Stimulated activated CD4-positive, alpha-beta T cell treated with anti-CD3 and anti-CD28 coated beads, Interleukin-15, amount 100 ng/mL, for 1 hour (primary cell): ENCODE measurements at places on chromosomes 12 and 14.

DNA sequence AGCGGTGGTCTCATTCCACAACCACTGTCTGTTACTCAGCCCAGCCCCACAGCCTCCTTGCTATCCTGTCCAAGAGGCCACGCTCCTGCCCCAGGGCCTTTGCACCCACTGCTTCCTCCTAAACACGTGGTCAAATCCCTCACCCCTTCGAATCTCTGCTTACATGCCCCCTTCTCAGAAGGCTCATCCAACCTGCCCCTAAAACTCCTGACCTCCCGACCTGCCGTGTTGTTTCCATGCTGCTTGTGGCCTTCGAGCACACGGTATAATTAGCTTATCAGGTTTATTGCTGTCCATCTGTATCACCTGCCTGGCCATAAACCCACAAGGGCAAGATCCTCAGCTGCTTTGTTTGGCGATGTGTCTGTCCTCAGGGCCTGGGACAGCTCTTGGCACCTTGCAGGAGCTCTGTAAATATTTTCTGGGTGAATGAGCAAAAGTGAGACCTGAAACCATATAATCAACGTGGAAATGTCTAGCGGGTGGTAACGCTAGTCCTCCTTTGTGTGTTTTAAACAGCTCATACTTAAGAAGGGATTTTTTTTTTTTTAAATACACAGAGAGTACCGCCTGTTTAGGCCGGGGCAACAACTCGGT lies 36.0 kb downstream of the SCARB1 start:
- DNase-seq = no peak

DNA sequence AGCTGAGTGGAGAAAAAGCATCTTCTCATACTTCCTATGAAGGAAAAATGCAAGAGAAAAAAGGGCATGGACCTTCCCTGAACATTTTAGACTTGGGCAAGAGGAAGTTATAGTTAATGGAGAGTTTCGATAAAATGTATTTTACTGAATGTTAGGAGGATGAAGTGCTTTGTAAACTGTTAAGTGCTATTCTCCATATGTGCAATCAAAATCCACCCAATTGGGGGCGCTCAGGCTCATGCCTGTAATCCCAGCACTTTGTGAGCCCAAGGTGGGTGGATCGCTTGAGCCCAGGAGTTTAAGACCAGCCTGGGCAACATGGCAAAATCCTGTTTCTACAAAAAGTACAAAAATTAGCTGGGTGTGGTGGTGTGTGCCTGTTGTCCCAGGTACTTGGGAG lies 1.9 kb upstream of the CNPY2 start:
- DNase-seq = no peak

DNA sequence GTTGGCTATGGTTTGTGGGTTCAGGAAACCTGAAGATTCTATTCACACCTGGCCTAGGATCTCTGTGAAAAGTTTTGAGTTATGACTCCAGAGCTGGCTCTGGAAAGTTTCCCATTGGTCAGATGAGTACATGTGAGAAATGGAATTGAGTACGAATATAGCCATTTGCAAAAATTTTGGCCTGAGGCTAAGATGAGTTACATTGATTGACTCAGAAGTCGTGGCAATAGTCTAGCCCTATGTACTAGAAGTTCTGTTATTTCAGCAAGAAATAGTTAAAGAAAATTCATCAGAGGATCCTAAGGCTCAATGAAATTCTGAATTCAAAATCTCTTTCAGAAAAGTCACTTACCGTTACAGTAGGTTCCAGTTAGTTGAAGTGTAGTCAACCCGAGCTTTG lies 109.9 kb downstream of the PTCSC3 start:
- no peak for DNase-seq

DNA sequence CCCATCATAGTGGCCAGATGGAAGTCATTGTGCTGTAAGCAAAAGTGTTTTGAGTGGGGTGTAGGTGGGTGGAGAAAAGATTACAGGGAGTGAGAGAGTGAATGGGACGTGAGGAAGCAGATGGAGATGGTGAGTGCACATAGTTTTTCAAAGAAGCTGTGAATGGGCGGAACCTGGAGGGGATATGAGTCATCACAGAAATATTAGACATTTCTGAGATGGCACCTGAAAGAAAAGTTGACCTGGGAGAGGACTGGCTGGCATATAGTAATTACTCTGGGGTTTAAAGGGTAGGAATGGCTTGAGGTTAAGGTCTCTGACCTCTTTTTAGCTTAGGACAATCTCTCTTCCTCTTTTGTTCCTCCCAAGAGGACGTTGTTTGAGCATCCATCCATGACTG lies 50.5 kb downstream of the ANO4 start:
- DNase-seq = no peak

DNA sequence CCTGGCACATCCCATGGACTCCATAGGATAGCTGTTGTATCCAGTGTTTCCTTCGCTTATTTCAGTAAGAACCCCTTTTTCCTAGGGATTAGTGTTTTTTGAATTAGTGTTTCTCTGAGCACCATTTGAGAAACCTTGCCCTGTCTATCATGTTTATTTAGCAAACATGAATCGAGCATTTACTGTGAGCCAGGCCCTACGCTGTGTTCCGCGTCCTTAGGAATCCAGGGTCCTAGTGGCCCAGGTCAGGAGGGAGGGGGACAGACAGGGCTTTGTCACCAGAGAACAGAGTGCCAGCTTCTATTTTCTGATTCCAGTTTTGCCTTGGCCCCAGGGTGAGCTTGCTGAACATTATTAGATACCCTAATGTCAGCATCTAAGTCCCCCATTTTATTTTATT lies 2.5 kb downstream of the TEAD4 start:
- no peak for DNase-seq

DNA sequence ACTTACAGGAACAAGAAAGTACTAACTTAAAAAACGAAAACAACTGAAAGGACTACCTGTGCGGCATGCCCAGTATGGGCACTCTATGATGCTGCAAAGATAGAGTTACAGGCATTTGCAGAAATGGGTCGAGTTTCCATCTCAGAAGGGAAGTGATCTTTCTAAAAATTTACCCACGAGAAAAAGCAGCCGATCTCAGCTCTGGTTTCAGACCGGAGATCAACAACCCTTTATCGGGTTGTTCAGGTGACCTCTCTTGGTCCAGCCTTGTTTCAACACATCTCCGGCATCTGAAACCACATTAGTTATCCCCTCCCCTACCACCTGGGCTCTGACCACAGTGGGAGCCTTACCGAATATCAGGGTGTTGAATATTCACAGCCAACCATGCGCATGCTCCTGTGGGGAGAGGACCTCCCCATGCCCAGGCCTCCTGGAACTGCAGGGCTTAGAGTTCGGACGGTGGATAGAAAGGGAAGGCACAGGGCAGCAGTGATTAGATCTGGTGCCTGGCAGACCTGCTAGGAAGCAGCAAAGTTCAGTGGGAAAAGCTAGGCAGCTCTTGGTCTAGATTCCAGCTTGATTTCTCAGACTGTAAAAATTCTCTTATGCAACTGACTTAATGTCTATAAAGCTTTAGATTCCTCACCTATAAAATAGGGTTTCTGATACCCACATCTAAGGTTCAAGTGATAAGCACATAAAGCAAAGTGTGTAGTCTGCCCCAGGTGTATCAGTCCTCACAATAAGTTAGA lies 906.0 kb downstream of the VRK1 start:
- DNase-seq = no peak

GRCh38 chr12:105864901-105865300 lies 273.9 kb downstream of the NUAK1 start:
- DNase-seq = no peak

- DNase-seq = no peak
These were observed 110.1 kb downstream of the EML5 start for GRCh38 chr14:88682495-88683114.

DNA sequence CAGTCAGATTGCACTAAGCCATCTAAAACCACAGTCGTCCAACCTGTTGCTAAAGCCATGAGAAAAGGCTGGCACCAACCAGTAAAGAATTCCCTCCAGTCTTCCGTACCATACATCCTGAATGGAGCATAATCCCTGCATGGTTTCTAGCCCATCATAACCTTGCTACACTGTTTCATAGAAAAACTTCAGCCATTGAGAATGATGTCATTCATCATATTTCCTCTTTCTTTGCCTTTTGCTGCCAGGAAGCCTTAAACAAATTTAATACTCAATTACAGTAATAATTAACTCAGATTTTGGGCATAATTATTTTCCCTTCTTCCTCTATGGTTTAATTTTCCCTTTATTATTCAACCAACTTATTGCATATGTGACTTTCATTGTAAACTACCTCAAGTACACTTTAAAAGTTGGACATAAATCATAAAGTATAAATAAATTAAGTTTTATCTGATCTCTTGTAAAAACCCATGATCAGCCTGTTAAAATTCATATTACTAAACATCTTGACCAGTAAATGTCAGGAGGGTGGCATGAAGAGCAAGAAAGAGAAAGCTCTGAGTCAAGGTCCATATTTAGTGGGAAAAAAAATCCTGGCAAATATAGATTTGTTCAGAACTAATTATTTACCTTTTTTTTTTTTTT lies 264.7 kb downstream of the ZFP36L1 start:
- DNase-seq = no peak

GRCh38 chr14:101851736-101852405 lies 90.4 kb downstream of the PPP2R5C start:
- DNase-seq = no peak
